Gastrocnemius medialis (tissue), 4 donors: ENCODE measurements at places on chromosomes 7 and 10. TPM values are rescaled to one million over a fixed set of nuclear protein-coding genes. Genes with fewer than 3 reads are reported as not detected.

GRCh38 chr10:108241166-108241565 lies 1076.7 kb upstream of the SORCS1 start:
- H3K4me1 ChIP-seq = no peaks in the 10 kb centered on the region
- H3K4me3 ChIP-seq = no peak overlapping the region
- no peak overlapping the region for H3K27ac ChIP-seq
- no peaks in the 10 kb centered on the region for H3K36me3 ChIP-seq
- no peak for DNase-seq
- H3K27me3 ChIP-seq = no peaks in the 10 kb centered on the region

DNA sequence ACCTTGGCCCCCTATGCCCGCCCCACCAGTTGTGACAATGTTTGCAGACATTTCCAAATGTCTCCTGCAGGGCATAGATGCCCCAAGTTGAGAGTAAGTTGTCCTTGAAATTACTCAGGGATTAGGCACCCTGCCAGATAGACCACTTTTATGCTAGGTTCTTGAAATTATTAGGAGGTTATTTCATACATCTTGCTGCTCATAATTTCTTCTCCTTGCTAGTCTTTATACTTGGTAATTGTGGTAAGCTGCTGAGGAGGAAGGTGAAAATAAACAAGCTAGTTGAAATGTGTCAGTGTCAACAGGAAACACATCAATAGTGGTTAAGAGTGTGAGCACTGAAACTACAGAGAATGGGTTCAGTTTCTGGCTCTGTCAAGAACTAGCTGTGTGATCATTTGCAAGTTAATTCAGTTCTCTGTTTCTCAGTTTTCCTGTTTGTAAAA lies 63.7 kb upstream of the AOAH start:
- H3K4me3 ChIP-seq = no peak overlapping the region
- no peaks in the 10 kb centered on the region for H3K27me3 ChIP-seq
- no peak overlapping the region for H3K27ac ChIP-seq
- DNase-seq = no peak
- peaks cover 4% of the 10 kb centered on the region for H3K4me1 ChIP-seq

DNA sequence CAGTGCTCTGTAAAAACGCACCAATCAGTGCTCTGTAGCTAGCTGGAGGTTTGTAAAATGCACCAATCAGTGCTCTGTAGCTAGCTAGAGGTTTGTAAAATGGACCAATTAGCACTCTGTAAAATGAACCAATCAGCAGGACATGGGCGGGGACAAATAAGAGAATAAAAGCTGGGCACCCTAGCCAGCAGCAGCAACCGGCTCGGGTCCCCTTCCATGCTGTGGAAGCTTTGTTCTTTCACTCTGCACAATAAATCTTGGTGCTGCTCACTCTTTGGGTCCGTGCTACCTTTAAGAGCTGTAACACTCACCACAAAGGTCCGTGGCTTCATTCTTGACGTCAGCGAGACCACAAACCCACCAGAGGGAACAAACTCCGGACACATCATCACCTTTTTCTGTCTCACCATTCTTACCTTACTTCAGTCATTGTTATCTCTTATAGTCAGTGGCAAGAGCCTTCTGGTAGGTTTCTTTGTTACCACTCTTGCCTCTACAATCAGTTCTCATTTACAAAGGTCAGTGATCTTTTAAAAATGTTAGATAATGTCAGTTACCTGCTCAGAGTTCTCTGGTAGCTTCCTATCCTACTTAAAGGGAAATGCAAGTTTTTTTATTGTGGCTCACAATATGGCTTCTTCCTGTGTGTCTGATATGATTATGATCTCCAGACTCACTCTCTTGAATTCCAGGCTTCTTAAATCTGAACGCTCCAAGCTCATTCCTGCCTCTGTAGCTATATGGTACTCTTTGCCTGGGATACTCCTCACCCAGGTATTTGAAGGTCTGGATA lies 4.5 kb downstream of the STAM start:
- H3K27ac ChIP-seq = no peak overlapping the region
- H3K4me1 ChIP-seq = peaks cover 75% of the 10 kb centered on the region
- no peak overlapping the region for H3K4me3 ChIP-seq
- H3K27me3 ChIP-seq = no peaks in the 10 kb centered on the region
- DNase-seq = no peak

GRCh38 chr10:113554214-113554613 lies 1.4 kb downstream of the HABP2 start:
- no peak for DNase-seq
- H3K4me3 ChIP-seq = no peak overlapping the region
- no peaks in the 10 kb centered on the region for H3K27me3 ChIP-seq
- H3K27ac ChIP-seq = no peak overlapping the region

- no peak for DNase-seq
- no peaks in the 10 kb centered on the region for H3K27me3 ChIP-seq
- H3K27ac ChIP-seq = no peak overlapping the region
- H3K36me3 ChIP-seq = no peaks in the 10 kb centered on the region
- no peak overlapping the region for H3K4me3 ChIP-seq
- no peaks in the 10 kb centered on the region for H3K4me1 ChIP-seq
Measured at GRCh38 chr10:126687121-126687606, 16.7 kb upstream of the C10orf90 start.

ARHGAP21 gene
- total RNA-seq = 35.1 TPM

VSTM4 gene
- total RNA-seq = 1.8 TPM
